Stromal cell of bone marrow (primary cell): ENCODE measurements at places on chromosomes 3 and 15.

- peak; percentile 18 for DNase-seq
These were observed 965.9 kb upstream of the ROBO1 start for GRCh38 chr3:80733522-80734176.

GRCh38 chr3:184734903-184735701, 23.2 kb upstream of the MAGEF1 start:
- no peak for DNase-seq

DNA sequence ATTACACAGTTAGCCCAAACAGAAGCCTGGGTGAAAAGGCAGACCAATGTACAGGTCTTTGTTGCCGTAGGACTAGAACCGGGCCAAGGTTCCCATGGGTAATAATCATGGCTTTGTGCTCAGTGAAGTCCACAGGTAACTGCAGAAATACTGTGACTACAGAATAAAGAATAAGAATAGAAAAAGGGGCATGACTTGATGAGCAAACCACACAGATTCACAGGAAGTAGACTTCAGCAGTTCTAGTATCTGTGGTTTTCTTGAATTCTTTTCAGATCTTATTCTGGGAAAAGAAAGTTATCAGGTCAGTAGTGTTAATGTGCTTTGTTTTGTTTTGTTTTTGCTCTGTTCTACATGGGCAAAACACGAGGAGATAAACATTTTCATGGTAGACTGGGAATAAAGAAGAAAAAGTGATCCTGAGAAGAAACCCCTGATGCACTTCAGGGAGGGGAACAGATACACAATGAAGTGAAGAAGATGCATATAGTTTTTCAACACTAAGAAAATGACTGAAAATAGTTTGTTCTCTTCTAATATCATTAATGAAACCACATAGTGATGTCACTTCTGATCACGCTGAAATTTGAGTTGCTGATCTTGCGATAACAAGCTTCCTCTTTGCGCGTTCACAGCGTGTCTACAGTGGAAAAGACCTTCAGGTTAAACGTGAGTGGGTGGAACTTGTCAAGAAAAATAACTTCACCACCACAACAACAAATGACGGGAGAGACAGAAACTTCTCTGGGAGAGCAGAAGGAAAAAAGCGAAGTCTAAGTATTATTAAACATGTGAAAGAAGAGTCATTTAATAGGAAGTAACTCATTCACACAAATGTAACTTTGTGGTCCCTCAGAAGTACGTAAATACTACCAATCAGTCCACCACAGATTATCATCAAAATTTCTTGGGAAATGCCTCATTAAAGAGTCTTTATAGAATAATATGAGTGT, 315.8 kb upstream of the SATB1 start:
- DNase-seq = no peak

GRCh38 chr3:150703299-150703755, 393 bp downstream of the ERICH6 start:
- no peak for DNase-seq

DNA sequence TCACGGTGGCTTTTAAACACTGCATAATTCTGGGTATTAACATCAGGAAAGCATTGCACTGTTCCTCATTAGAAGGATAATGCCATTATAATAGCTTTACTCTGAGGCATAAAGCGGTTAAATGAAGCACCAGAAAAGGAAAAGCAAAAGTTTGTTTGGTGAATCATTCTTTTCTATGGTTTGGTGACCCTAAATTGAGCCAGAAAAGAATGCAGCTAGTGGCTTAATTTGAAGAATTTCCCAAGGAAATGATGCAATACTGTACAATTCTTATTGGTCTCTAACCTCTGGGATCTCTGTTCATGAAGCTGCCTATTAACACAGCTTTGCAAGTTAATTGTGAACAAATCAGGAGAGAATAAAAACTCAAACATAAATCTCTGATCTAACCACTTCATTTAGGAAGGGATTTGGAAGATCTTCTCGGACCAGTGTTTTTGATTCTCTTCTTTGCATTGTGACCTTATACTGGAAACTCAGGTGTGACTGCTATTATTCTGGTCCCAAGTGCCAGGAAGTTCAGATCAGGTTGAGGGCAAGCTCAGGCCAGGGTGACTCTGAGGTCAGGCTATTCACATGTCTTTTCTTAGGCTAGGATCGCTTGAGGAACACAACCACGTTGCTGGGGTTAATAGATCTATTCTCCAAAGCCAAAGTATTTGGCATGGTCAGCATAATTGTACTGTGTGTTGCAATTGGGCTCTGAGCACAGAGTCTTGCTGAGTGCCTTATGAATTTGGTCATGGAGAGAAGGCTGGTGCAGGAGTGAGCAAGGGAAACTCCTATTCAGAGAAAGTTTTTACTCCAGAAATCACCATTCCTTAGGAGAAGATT, 11.3 kb upstream of the DLG1 start:
- peak; percentile 92 for DNase-seq

- no peak for DNase-seq
These were observed 547.6 kb downstream of the FOXP1 start for GRCh38 chr3:71035886-71036285.

GRCh38 chr3:86800116-86800515, 190.8 kb downstream of the VGLL3 start:
- DNase-seq = no peak

DNA sequence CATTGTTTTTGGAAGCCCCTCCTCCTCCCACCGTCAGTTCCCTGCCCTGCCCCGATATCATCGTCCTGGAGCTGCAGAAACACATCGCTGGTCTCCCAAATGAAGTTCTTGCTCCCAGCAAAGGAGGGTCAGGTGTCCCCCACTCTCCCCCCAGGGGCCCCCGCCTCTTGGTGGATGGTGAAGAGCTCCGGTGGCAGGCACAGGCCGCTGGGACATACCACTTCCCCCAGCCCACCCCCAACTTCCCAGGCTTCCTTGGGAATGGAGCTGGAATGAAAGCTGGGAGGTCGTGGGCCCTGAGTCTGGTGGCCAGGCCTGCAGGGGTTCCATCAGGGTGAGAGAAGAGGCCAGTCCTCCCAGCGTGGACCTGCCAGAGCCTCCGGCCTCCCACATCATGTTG, 137.7 kb downstream of the CHSY1 start:
- DNase-seq = no peak

DNA sequence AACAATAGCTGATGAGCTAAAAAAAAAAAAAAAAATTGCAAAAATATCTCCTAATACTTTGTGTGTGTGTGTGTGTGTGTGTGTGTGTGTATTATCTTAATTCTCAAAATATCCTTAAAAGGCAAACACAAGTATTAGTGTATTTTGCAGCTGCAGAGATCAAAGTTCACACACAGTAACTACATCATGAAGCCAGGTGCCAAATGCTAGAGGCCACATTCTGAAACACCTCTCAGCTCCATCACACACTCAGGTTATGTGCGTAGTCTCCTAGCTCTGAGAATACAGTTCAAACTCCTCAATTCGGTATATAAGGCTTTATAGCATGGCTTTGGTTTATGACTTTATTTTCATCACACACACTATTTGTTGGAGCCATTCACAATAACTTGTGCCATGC, 33.5 kb upstream of the PPARG start:
- no peak for DNase-seq

DNA sequence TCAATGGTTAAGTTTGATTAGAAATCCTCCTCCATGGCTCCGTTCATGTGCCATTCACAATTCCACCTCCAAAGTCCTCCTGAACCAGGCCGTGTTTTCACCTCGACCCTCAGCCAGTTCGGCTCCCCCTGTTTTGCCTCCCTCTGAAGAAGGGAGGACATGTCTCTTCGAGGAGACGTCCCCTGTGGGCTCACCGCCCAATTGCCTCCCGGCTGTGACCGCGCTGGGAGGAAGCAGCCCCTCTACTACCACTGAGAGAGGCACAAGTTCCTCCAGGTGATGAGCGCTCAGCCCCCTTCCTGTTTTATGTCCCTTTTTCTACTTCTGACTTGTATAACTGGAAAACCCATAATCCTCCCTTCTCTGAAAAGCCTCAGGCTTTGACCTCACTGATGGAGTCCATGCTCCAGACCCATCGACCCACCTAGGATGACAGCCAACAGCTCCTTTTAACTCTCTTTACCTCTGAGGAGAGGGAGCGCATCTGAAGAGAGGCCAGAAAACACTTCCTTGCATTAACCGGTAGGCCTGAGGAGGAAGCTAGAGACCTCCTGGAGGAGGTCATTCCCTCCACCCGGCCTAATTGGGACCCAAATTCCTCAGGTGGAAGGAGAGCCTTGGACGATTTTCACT, 4.7 kb downstream of the DET1 start:
- no peak for DNase-seq

DNA sequence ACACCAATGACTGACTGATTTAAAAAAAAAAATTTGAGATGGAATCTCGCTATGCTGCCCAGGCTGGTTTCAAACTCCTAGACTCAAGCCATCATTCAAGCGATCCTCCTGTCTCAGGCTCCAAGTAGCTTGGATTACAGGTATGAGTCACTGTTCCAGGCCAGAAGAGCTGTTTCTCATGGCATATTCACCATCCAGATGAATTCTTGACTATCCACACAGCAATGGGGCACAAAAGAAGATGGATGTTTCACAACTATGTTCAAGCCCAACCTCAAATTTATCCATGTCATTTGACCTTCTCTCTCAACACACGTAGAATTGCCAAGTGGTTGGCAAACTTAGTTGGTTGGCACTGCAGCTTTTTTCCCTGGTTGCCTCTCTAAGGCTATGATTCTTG, 40.6 kb downstream of the PRICKLE2 start:
- DNase-seq = peak; percentile 43

- DNase-seq = no peak
These were observed 148.6 kb downstream of the CNTN3 start for GRCh38 chr3:74465715-74466410.

- DNase-seq = no peak
These were observed 34.1 kb upstream of the NMD3 start for GRCh38 chr3:161187046-161187445.

GRCh38 chr15:59259137-59259943, 52.7 kb downstream of the LDHAL6B start:
- DNase-seq = no peak

DNA sequence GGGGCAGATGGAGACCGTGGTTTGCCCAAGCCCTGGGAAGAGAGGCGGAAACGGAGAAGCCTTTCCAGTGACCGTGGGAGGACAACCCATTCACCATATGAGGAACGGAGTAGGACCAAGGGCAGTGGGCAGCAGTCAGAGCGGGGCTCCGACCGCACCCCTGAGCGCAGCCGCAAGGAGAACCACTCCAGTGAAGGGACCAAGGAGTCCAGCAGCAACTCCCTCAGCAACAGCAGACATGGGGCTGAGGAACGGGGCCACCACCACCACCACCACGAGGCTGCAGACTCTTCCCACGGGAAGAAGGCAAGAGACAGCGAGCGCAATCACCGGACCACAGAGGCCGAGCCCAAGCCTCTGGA, 2.0 kb downstream of the RBM15B start:
- DNase-seq = no peak

- no peak for DNase-seq
These were observed 646.3 kb downstream of the CADM2 start for GRCh38 chr3:85605066-85605465.

DNA sequence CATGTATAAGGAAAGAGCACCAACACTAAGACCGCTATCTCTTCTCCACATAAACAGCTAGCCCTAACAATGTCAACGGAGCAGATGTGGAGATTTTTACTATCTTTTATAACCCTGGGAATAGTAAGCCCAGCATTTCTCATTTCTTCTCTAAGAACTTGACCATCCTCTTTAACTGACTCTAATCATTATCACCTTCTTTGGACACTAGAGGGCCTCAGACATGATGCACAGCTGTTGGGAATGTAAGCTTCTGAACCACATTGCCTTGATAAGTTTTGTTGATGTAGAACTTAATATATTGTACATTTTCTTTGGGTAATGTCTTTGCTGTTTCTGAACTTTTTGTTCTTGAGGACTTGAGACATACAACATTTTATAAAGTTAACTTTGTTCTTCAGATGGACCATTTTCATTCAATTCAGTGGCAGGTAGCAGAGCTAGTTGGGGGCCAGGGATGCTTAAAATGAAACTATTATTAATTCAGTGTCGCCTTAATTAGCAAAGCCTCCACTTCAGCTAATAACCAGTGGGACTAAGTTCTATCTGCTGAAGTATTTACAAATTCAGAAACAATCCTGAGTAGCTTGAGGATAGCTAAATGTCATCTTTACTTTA, 9.6 kb upstream of the TAGLN3 start:
- DNase-seq = peak; percentile 49

GRCh38 chr3:119817583-119818363, 35.9 kb downstream of the NR1I2 start:
- DNase-seq = no peak

- DNase-seq = no peak
These were observed 61.5 kb downstream of the HOMER2 start for GRCh38 chr15:82890995-82891390.

DNA sequence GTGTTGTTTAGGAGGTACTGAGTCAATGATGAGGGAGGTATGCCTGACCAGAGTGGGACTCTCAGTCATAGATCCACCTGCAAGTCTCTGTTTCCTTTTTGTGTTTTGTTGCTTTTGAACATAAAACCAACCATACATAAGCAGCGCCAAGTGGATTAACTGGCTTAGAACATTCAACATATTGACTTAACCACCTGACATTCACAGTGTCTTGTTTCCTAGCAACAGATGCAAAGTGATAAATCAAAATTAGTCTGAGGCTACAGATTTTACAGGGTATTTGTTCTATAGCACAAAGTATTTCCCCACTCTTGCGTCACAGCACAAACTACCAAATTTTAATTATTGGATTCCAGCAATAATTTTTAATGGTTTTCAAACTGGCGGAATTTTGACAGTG, 283.8 kb downstream of the BBX start:
- no peak for DNase-seq

GRCh38 chr15:33310481-33311311, at the start of gene RYR3:
TSS of gene RYR3 (plus strand) at chr15:33310967. CDS start at chr15:33311046, 79 bp downstream.
- no peak for DNase-seq

DNA sequence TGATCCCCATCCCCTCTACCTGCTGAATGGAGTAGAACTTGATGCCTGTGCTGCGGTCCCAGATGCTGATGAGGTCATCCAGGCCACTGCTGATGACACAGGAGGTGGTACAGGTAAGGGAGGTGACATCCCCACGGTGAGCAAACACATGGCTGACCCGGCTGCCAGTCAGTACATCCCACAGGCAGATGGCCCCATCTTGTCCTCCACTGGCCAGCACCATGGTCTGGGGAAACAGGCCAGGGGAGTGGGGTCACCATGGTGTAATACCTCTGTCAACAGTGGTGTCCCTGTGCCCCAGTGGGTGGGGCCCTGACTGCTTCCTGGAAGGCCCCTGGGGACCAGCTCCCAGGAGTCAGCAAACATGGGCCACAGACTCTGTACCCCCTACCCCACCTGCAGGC, 33.3 kb downstream of the PTPN23 start:
- DNase-seq = no peak
